Activated CD4-positive, alpha-beta T cell treated with anti-CD3 and anti-CD28 coated beads for 36 hours (primary cell): ENCODE measurements at places on chromosomes 11 and 22.

GRCh38 chr22:43826142-43827002, 14.3 kb upstream of the EFCAB6 start:
- no peak for DNase-seq

DNA sequence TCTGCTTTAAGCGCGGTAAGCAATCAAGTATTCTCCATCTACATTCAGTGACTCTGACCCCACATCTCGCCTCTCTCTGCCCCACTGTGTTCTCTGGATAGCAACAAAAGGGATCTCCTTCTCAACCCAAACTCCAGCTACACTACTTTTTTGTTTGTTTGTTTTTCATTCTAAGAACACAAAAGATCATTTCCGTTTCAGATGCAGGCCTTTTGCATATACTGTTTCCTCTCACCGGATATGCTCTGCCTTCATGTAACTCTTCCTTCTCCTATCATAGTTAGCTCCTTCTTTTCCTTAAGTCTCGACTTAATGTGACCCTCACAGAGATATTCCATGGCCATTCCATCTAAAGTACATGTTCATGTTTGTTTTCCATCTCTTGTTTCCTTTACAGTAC, 179.8 kb upstream of the MTMR2 start:
- no peak for DNase-seq

GRCh38 chr22:30894371-30894740, 74.2 kb downstream of the MORC2 start:
- DNase-seq: no peak

- peak; percentile 22 for DNase-seq
Measured at GRCh38 chr22:31210556-31211421, 1.3 kb upstream of the LIMK2 start.

GRCh38 chr11:1565173-1565903, 6.7 kb downstream of the DUSP8 start:
- DNase-seq: no peak

DNA sequence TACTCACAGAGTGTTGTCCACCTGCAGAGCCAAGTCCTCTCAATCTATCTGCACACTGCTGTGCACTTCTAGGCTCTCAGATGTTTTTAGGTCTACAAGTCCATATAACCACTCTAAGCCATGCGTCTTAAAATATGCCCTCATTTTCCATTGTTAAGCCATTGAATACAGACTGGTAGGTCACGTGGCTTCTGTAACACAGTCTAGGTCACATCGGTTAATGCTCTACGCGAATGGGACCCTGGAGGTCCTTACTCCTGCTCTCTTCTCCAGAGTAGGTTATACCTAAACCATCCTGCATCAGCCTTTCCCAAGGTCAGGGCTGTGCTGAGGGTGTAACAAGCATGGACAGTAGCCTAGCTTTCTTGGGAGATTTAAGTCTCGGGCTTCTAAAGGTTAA, 819 bp downstream of the JAML start:
- DNase-seq: peak; percentile 50

DNA sequence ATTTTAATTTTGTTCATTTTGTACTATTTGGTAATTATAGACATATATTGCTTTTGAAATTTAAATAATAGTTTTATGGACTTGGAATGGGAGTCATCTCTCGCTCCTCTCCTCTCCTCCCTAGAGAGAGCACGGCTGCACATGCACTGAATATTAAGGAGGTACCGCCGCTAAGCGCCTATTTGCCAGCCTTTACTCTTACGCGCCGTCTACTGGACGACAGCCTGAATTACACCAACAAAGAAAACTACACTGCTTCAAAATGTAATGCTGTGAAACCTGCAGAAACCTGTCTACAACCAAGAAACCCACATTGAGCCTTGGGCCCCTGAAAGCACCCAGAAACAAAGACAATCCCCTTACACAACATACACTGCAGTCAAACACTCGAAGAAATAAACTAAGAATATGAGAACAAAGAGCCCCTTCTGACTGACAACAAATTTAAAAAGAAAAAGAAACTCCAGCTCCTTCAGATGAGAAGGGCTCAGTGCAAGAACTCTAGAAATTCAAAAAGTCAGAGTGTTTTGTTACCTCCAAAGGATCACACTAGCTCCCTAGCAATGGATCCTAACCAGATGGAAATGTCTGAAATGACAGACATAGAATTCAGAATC, 737.2 kb downstream of the LRRC4C start:
- peak; percentile 21 for DNase-seq

DNA sequence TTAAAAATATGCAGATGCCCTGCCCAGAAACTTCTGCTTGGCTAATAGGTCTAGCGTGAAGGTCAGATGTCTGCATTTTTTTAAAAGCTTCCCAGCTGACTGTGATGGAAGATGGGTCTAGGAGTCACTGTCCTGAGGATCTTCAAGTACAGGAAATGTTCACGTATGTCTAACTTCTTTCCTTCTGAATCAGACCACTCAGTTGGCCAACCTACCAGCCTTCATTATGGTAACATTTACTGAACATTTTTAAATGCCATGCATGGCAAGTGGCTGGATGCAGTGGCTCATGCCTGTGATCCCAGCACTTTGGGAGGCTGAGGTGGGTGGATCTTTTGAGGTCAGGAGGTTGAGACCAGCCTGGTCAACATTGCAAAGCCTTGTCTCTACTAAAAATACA, 1.1 kb upstream of the PRG2 start:
- no peak for DNase-seq

GRCh38 chr11:37002831-37003230, 404.8 kb upstream of the RAG2 start:
- DNase-seq: no peak

DNA sequence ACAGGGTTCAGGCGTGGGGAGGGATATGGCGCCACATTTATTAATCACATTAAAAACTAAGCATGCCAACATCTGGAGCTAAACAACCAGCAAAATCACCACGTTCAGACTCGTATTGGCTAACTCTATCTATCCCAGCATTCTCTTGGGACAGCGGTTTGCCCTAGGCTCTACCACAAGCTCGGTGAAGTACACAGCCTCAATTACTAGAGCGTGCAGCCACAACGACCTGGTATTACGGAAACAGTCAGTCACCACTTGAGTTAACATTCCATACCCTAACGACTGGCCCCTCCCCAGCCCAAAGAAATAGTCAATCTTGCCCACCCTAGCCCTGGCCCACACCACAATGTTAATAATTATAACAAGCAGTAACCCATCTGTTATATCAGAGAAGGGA, 32.1 kb downstream of the APOL5 start:
- DNase-seq: no peak
